ENCODE measurements at places on chromosomes 7 and 10.

GRCh38 chr7:106812027-106812643 lies 52.9 kb upstream of the PIK3CG start:
- no peak overlapping the region for H3K4me3 ChIP-seq
- H3K27me3 ChIP-seq: no peaks in the 10 kb centered on the region

- H3K4me1 ChIP-seq: peaks cover 10% of the 10 kb centered on the region
- no peak for DNase-seq
- H3K27me3 ChIP-seq: peaks cover 37% of the 10 kb centered on the region
- no peak overlapping the region for H3K27ac ChIP-seq
- no peaks in the 10 kb centered on the region for H3K36me3 ChIP-seq
These were observed 1.3 kb downstream of the RAPGEF5 start for GRCh38 chr7:22355620-22356009.

GRCh38 chr7:153091477-153091876 lies 331.9 kb downstream of the ACTR3B start:
- H3K36me3 ChIP-seq: no peaks in the 10 kb centered on the region
- H3K27ac ChIP-seq: no peak overlapping the region
- H3K4me1 ChIP-seq: no peaks in the 10 kb centered on the region
- no peak for DNase-seq
- no peaks in the 10 kb centered on the region for H3K27me3 ChIP-seq

DNA sequence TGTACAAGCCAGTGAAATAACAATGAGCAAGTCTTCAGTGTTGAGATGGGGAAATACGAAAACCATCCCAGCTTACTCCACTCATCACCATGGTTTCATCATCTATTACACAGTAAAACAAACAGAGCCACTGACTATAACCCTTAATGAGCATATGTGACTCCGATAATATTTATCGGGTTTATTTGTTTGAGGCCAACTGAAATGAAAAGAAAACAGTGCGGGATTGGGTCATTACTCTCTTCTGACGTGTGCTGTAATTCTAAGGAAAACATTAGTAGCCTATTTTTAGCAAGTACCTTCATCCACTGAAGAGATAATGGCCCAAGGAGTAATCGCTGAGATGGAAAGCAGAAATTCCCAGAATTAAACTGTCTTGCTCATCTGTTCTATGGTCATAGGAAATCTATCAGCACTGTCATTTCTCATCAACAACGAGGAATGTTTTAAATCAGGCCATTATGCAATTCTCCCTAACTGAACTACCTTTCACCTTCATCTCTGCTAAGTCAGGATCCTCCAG lies 716.5 kb downstream of the INHBA start:
- no peaks in the 10 kb centered on the region for H3K27me3 ChIP-seq
- no peak overlapping the region for H3K27ac ChIP-seq
- DNase-seq: no peak
- H3K4me3 ChIP-seq: no peak overlapping the region

DNA sequence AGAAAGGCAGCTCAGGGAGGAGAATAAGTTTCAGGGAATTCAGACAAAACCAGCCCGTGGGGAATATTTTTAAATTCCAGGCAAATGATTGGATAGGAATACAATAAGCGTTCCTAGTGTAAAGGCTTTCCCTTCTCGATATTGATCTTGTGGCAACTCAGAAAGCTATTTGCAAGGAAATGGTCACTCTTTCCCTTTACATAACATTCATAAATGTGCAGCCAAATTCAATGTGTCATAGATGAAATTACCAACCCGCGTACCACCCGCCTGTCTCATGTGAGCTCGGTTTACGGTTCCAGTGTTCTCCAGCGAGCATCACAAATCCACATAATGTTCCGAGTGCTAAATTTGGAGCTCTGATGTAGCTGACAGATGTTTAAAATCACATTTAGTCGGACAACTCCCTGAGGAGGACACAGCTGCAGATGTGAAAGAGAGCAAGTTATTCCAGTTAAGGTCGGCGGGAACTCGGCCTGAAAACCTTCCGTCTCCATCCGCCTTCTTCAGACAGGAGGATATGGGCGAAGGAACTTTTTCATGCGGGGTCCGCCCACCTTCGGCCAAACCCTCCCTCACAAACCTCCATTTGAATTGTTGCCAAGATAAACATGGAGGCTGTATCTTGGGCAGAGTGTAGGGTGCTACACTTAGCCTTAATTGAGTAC lies 327.0 kb downstream of the RNLS start:
- no peaks in the 10 kb centered on the region for H3K36me3 ChIP-seq
- no peak overlapping the region for H3K27ac ChIP-seq
- DNase-seq: no peak

GRCh38 chr10:98510412-98510995 lies 63.8 kb upstream of the HPS1 start:
- no peak overlapping the region for H3K27ac ChIP-seq
- peaks cover 7% of the 10 kb centered on the region for H3K27me3 ChIP-seq
- no peak overlapping the region for H3K4me3 ChIP-seq
